Left kidney (tissue), 8 donors: ENCODE measurements at places on chromosomes 12 and 14. TPM values are rescaled to one million over a fixed set of nuclear protein-coding genes. Genes with fewer than 3 reads are reported as not detected.

GRCh38 chr14:31084385-31084784 is 58.2 kb upstream of the STRN3 start:
- DNase-seq = no peak

DNA sequence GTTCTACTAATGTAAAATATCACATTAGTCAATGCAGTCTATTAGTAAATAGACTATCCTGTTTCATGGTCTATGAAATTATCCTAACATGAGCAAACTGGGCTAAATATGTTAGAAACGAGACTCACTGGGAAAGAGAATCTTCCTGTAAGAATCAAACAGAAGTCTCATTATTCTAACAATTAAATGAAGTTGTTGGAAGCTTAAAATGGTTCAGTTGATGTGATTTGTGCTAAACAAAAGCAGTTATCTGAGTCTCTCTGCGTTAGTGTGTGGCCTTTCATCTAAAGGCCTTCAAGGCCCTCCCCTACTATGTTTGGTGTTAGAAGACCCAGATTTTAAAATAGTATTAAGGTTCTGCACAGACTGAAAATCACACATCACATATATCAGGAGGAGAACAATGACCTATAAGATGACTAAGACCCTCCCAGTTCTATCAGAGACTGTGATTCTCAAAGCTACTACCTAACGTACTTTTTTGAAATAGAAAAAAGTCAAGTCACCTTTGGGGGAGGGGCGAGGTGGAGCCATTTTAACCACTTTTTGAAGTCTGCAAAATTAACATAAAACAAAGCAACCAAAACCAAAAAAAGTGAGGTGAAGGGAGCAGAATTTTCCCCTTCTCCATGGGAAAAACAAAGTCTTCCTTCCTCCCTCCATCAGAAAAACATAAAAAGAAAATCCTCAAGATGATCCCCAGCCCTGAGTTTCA is 82.3 kb downstream of the DENND5B start:
- DNase-seq = no peak

DNA sequence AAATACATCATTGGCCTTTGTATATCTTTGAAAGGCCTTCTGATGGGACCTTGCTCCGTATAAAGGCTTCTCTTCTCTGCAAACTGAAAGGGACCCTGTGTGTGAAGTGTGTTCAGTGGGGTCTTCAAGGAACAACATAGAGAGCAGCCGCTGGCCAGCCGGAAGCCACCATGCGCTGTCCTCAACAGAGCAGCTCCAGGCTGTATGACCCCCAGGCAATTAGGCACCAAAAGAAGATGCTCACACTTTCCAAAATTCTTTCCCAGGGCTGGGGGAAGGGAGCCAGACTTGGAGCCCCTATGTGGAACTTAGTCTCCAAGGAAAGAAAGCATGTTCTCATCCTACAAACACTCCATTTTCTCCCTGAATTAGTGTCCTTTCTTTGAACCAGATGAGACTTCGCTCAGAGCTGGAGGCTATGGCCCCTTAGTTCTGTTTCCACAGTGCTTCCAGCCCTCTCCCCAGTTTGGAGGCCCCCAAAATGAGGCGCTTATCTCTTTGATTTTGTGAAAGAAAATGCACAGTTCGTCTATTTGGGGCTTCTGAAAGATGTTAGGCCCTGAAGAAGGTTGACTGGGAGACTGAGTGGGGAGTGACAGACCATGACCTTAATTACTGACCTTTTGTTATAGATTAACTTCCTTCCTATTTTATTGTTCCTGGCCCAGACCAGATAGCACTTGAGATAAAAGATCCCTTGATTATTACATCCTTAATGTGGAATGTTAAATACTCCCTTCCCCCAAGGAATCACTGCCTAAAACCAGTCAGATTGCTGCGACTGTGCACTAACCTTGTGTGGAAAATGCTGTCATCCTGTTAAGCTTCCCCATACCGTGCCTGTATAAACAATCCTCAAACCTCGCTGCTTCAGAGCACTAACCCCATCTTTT is 128.3 kb upstream of the FGD4 start:
- peak; percentile 41 for DNase-seq

DNA sequence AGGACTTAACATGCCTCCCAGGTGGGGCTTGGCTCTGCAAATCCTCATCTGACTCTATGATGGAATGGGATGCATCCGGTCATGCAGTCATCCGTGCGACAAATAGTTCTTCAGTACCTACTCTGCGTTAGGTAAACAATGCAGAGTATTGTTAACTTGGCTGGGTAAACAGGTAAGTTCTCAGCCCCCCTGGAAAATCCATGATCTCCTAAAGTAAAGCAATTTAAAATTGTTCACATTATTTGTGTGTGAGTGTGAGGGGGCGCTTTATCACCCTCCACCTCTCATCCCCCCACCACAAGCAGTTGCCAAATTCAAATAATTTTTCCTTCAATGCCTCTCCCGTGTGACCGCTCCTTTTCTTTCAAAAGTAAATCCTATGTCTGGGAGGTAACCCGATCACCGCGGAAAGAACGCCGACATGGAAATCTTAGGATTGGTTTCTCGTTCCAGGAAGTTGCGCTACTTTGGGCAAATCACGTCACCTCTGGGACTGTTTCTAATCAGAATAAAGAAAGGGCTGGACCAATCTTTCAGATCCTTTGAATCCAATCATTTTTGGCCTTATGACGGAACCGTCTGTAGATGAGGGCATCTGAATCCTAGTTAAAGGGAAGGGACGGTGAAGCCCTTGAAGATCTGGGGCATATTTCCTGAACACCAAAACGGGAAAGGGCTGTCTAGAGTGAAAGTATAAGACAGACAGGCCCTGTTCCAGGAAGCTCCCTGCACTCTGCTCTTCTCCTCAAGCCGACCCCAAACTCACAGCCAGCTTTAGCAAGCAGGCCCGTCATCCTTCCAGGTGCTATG is 44.0 kb upstream of the SINHCAF start:
- DNase-seq = no peak

GRCh38 chr12:109925185-109925840 is 25.2 kb downstream of the TCHP start:
- DNase-seq = peak; percentile 53

The ERG28 gene
- 31.5 TPM for polyA plus RNA-seq

- no peak for DNase-seq
These were observed 77.9 kb upstream of the RFLNA start for GRCh38 chr12:124216966-124217365.

- no peak for DNase-seq
These were observed 272.5 kb downstream of the ALG10 start for GRCh38 chr12:34294671-34295365.

DNA sequence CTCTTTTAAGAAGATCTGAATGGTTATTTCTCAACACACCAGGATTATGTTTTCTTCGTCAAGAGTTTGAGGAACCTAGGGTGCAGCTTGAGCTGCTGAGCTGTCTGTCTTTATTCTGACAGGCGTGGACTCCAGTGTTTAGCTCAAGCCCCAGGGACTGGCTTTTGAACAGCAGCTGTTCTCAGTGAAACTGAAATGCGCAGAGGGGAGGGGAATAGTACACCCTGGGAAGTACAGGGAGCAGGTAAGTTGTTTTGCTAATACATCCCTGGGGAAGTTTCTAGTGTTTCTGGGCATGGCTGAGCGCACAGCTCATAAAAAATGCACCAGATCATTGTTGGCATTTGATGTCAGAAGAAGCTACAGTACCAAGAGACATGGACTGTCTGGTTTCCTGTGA is 659.8 kb downstream of the DIO2 start:
- DNase-seq = no peak

DNA sequence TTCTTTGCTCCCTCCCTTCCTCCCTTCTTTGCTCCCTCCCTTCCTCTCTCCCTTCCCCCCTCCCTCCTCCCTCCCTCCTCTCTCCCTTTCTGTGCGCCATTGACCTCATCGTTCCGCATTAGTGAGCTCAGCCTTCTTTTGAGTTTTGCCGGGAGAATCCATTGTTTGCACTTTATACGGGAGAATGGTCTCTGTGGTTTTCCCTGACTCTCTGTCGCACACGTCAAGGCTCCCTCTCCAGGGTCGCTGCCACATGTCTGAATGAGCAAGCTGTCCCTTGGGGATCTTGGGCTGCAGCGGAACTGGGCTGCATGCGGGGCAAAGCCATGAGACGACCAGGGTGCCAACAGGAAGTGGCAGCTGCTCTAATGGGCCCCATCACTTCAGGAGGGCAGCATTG is 118.5 kb downstream of the GLT1D1 start:
- DNase-seq = no peak

- DNase-seq = no peak
These were observed 18.8 kb upstream of the SLCO1A2 start for GRCh38 chr12:21353487-21353886.

GRCh38 chr12:88578276-88579160 is 1.8 kb downstream of the KITLG start:
- DNase-seq = no peak

- no peak for DNase-seq
These were observed 408.5 kb downstream of the CCER1 start for GRCh38 chr12:90546511-90546910.

DNA sequence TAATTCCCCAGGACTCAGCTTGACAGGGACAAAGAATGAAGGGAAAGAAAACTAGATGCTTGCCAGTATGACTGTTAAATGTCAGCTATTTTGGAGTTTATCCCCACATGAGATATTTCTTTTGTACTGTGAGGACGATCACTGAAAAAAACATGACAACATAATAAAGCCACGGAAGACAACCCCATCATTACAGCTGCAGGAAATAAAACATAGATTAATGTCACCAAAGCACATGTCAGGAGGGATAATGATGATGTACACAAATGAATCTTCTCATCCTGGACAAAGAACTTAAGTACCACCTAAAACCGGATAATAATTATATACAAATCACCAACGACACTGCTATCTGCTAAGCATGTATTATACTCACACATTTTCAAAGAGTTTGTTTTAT is 84.6 kb upstream of the GRIP1 start:
- no peak for DNase-seq
